NCI-H510A (cell line): ENCODE measurements at places on chromosomes 7 and 10.

GRCh38 chr7:101420436-101420835 is 57.8 kb downstream of the COL26A1 start:
- no peak for DNase-seq

- peak; percentile 94 for DNase-seq
Measured at GRCh38 chr7:47460251-47460989, 121.5 kb downstream of the TNS3 start.

DNA sequence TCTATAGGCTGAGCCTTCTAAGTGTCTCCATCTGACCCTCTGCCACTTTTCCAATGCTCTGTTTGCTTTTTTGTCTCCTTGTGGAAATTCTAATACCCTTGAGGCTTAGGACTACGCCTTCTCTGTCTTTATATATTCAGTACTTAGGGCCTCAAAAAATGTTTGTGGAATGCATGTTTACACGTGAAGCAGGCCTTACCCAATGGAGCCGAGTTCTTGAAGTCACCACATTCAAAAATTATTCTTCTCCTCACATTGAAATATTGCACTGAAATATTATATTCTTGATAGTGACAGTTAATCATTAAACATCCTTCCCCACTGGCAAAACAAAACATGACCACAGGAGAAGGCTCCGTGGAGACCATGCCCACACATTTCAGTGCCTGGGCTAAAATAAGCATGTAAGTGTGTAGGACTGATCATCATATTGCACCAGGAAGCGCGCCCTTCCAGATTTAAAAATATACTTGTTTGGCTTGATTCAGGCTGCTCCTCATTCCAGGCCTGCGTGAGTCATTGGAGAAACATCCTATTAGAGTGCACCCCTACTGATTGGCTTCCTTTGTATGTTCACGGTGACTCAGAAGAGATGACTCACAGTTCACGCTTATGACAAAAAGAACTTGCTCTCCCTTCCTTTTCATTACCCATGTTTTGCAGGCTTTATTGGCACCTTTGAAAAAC is 307.4 kb upstream of the AOAH start:
- peak; percentile 48 for DNase-seq

DNA sequence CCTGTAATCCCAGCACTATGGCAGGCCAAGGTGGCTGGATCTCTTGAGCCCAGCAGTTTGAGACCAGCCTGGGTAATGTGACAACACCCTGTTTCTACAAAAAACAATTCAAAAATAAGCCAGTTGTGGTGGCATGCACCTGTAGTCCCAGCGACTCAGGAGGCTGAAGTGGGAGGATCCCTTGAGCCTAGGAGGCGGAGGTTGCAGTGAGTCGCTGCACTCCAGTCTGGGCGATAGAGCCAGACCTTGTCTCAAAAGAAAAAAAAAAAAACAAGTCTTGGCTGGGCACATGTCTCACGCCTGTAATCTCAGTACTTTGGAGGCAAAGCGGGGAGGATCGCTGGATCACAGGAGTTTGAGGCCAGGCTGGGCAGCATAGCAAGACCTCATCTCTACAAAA is 74.6 kb upstream of the PDSS1 start:
- DNase-seq, result no peak

DNA sequence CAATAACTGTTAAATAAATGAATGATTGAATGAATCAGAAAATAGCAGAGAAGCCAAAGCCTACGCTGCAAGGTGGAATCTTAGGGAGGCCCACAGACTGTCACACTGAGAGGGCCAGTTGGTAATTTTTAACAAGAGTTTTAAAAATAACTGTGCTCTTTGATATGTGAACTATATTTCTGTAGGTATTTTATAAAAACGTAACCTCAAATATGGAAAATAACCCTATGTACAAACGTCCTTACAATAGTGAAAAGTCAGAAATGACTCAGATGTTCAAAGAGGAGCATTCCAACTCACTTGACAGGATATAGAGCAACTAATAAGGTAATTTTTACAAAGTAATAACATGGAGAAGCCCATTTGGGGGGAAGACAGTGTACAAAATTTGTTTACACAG is 18.9 kb upstream of the TMEM273 start:
- no peak for DNase-seq

DNA sequence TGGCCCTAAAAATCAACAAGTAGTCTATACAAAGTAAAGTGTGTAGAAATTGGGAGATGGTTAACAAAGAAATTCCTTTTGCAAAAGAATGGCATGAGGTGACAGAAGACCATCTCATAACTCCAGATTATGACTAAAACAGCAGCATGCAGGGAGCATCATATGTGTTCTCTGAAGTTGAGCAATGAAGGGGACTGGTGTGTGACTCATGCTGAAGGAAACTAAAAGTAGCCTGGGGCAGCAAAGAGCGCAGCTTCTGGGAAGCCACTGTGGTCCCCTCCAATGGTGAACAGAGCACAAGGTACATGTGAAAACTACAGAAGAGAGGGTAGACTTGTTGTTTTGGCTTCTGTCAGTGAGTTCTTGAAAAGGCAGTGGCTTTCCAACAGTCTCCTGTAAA is 133.4 kb downstream of the MACC1 start:
- DNase-seq, result no peak

- no peak for DNase-seq
Measured at GRCh38 chr7:139111811-139112301, 2.3 kb upstream of the ZC3HAV1 start.

DNA sequence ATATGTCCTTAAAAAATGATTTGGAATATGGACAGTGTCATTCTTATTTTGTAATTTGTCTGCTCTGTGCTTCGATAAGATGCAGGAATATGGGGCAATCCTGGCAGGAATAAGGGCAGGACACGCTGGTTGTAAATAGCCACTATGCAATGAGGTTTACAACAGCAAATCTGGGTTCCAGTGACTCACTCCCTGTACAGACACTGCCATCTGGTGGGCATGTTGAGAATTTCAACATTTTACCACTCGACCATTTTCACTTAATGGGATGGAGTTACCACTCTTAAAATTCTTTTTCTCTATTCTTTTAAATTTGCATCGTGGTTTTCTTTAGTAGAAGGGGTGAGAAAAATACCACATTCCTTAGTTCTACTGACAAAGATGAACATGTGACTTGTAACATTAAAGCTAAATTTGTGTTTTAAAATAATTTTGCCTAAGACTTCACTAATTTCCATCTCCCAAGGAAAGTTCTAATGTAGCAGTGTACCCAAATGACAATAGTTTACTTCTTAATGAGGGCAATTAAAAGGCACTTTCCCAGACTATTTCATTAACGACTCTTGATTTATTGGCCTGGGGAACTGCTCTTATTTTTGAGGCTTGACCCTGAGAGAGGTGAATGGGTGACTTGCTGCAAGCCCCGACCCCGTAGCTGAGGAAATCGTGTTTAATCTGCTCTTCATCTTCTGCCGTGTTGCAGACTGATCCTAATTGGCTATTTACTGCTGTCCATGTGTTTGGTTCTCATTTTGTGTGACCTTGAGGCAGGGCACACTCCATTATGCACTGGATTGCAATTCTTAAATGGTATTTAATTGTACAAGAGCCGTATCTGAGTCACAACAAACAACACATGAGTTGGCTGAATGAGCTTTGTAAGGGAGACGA is 173.6 kb upstream of the IMMP2L start:
- no peak for DNase-seq

GRCh38 chr10:100780324-100780723 is 34.9 kb downstream of the PAX2 start:
- DNase-seq, result no peak

GRCh38 chr7:2621061-2621828 is 10.5 kb upstream of the TTYH3 start:
- DNase-seq, result no peak

- DNase-seq, result no peak
Measured at GRCh38 chr7:68730194-68730593, 868.1 kb upstream of the AUTS2 start.

- no peak for DNase-seq
Measured at GRCh38 chr10:90959826-90960225, 38.9 kb upstream of the ANKRD1 start.

DNA sequence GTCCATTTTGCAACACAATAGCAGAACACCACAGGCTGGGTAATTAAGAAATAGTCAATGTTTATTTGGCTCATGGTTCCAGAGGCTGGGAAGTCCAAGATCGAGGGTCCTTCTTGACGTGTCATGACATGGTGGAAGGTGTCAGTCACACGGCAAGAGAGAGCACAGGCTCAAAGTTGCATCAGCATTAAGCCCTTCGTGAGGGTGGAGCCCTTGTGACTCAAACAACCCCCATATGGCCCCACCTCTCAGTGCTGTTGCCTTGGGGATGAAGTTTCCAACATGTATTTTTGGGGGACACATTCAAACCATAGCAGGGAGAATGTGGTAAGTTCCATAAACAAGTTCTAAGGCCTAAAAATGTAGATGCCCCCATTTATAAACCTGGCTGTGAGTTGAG is 24.6 kb upstream of the GTPBP4 start:
- DNase-seq, result no peak

DNA sequence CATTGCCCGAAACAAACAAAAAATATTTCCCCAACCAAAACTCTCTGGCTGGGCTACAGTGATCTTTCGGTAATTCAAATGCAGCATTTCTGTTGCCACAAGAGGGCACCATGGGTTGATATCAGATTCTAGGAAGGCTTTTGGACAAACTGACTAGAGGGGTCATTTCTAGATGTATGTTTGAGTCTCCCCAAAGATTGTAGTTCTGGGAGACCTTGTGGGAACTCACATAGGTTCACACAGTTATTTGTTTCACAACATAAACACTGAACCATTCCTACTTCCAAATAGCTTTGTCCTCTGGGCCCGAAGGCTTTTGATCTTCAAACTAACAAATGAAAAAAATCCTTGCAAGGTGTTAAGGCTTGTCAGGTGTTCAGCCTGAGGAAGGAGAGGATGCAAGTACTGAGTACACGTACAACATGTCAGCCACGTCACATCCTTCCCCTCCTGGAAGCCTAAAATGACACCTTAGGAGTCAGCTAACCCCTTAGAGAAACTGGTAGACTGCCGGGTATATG is 37.0 kb upstream of the IL15RA start:
- DNase-seq, result no peak

- DNase-seq, result no peak
Measured at GRCh38 chr7:141663081-141663849, 38.7 kb downstream of the DENND11 start.

- no peak for DNase-seq
Measured at GRCh38 chr7:42940985-42941847, 9.0 kb downstream of the MRPL32 start.
